ENCODE measurements at places on chromosomes 12 and 14.

GRCh38 chr14:29222671-29223268, 456.2 kb downstream of the FOXG1 start:
- DNase-seq, result no peak

- DNase-seq, result no peak
Observed at GRCh38 chr12:12266389-12266872, 413 bp downstream of the LRP6 start.

GRCh38 chr12:6532927-6533652, 1.2 kb upstream of the GAPDH start:
- no peak for DNase-seq

DNA sequence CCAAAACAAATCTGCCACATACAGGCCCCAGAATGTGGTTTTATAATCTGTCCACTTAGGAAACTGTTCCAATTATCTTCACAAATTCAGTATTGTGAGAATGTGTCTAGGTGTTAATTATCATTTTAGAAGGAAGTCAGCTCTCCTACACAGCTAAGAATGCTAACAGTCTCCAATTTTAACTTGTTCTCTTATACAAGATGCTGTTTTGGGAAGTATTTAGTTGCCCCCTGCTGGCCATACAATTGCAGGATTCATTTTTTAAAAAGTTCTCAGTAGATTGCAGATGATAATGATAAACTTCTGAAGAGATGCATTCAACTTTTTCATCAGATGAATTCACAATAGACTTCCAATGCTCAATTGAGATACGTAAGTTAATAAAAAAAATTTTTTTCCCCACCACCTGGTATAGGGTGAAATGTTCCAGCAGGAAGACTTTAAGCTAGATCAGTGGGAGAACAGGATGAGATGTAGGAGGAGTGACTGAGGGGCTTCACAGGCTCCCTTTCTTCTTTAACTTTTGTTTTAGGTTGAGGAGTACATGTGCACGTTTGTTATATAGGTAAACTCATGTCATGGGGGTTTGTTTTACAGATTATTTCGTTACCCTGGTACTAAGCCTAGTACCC, 27.3 kb upstream of the OSBPL8 start:
- peak; percentile 1 for DNase-seq

DNA sequence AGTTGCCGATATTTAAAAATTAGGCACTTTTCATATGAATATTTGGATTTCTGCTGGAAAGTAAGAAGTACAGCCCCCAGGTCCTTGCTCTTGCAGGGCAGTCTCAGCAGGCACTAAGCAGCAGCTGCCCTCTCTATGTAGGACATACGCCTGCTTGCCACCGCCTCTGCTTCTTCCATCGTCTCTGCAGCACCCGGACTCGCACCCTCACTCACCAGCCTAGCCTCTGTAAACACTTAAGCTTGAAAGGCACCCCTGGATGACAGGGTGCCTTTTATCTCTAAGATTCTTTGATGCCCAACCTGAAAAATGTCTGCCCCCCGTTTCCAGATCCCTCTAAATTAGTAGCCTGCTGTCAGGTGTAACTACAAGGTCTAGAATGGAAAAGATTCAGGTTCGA, 19.0 kb downstream of the OTUB2 start:
- no peak for DNase-seq

DNA sequence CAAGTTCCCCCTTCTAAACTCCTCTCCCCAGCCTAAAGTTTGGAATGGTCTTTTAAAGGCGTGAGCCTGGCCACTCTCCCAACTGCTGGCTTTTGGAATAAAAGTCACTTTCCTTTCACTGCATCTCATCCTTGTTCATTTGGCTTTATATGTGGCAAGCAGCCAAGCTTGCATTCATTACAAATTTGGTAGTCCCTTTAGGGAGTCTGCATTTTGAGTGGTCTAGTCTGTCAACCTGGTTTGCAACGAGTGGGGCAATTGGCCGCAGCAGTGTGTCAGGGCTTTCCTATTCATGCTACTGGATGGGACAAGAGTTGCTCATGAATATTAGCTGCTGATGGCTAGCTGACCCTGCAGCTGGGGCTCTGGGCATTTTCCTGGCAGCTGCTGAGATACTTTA, 57.0 kb downstream of the CATSPERB start:
- no peak for DNase-seq

GRCh38 chr12:12723681-12724420, 6.7 kb downstream of the CDKN1B start:
- no peak for DNase-seq

- DNase-seq, result no peak
Observed at GRCh38 chr12:1204581-1205121, 213.6 kb downstream of the ERC1 start.

- DNase-seq, result no peak
Observed at GRCh38 chr12:120110550-120111501, 5.7 kb downstream of the RAB35 start.

GRCh38 chr12:12606781-12607589, 4.7 kb upstream of the CREBL2 start:
- DNase-seq, result no peak

GRCh38 chr14:32702562-32702961, 236.1 kb upstream of the NPAS3 start:
- DNase-seq, result no peak

DNA sequence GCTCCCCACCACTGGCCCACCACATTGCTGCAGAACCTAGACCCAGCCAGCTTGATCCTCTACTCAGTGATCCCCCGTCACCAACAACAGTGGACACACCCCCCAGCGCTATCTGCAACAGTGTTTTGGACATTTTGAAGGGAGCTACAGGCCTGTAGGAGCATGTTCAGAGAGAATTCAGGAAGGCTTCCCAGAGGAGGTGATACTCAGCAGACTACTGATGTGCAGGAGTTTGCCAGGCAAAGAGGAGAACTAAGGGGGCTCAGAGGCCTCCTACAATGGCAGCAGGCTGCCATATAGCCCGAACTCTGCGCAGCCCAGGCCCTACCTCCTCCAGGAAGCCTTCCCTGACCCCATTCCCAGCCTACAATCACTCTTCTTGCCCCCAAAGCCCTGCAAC, 70.0 kb downstream of the SYNE3 start:
- DNase-seq, result no peak

- no peak for DNase-seq
Observed at GRCh38 chr14:61323970-61324369, 2.6 kb downstream of the PRKCH start.

DNA sequence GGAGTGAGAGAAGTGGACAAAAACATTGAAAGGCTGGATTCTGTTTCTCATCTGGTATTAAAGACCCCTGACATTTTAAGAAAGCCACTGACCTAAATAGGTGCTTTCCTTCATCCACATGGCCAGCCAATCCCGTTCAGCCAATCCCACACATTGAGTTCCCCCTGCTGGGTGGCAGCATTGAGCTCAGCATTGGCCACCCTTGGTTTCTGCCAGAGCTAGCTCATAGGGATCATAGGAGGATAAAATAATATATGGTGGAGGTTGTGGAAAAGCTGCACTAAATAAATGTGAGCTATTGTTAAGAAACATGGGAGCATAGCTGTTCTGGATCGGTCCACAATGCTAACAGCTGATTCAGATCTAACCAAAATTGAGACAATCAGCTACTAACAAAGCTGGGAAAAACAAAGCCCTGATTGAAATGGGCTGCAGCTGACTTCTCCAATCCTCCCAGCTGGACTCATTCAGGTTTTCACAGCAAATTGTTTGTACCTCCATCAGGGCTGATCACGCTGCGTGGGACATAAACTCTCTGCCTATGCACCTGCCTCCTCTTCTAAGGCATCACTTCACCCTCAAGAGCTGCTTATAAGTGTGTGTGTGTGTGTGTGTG, 256.5 kb downstream of the EMP1 start:
- DNase-seq, result no peak

GRCh38 chr12:68159681-68160304, at the start of gene IFNG:
Gene IFNG, minus strand, starts transcription at chr12:68159740. Its CDS starts 125 bp downstream, at chr12:68159615.
- DNase-seq, result no peak

DNA sequence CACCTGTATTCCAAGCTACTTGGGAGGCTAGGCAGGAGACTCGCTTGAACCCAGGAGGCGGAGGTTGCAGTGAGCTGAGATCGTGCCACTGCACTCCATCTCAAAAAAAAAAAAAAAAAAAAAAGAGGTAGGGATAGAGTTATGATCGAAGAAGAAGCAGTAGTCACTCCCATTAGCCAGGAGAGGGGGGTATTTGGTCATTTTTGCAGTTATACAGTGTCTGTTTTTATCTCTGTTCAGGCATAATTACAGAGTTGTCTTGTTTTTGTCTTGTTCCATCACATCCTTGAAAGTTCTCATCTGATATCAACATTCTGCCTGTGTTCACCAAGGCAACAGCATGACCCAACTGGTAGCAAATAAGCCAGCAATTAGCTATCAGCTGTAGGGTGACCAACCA, 98.5 kb upstream of the TMPO start:
- DNase-seq, result no peak

GRCh38 chr12:133156125-133156690, 25.1 kb upstream of the ZNF268 start:
- DNase-seq, result no peak

DNA sequence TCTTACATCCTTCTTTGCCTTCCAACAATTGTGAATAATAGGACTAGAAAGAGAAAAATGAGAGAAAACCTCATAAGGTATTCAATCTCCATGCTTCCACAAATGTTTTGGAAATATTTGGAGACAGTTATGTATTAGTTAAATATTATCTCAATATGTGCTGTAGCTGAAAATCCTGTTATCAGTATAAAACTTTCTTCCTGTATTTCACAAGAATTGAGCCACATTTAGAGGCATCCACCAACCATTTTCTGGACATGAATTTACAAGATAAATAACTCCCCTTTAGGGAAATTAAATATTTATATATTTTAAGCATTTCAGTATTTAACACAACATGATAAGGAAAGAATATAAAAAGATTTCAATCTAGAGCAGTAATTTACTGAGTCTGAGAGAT, 200.3 kb downstream of the GPHN start:
- no peak for DNase-seq

GRCh38 chr14:29608861-29609260, 318.8 kb downstream of the PRKD1 start:
- no peak for DNase-seq

DNA sequence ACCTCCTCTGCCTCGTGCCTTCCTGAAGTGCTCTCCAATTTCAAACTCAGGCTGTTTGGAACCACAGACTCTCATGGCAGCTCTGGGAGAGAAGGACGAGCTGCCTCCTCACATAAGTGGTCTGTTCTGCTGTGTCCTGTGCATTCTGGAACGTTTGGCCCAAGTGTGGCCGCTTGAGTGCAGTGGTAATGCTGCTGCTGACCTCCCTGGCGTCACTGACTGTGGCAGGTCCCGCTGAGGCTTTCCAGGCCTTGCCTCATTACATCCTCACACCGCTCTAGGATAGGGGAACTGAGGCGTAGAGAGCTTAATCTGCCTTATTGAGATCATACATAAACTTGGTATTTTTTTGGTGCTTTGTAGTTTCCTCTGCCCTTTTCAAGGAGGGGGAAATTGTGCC, 14.2 kb downstream of the CCDC92 start:
- no peak for DNase-seq

DNA sequence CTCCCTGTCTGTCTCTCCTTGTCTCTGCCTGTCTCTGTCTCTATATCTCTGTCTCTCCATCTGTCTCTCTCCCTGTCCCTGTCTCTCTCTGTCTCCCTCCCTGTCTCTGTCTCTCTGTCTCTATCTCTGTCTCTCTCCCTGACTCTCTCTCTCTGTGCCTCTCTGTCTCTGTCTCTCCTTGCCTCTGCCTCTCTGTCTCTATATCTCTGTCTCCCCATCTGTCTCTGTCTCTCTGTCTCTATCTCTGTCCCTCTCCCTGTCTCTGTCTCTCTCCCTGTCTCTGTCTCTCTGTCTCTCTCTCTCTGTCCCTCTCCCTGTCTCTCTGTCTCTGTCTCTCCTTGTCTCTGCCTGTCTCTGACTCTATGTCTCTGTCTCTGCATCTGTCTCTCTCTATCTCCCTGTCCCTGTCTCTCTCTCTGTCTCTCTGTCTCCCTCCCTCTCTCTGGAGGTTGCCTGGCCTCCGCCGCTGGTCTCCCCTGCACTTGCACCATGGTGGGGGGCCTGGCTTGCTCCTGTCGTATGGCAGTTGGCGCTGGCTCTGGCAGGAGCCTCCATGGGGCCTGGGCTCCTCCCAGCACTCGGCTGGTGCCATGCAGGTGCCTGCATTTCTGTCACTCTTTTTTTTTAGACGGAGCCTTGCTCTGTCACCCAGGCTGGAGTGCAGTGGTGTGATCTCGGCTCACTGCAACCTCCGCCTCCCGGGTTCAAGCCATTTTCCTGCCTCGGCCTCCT, 28.3 kb downstream of the MMP17 start:
- no peak for DNase-seq

- DNase-seq, result no peak
Observed at GRCh38 chr14:77674931-77675330, 32.9 kb downstream of the ALKBH1 start.

- DNase-seq, result no peak
Observed at GRCh38 chr12:93540466-93540865, 32.0 kb upstream of the SOCS2 start.

DNA sequence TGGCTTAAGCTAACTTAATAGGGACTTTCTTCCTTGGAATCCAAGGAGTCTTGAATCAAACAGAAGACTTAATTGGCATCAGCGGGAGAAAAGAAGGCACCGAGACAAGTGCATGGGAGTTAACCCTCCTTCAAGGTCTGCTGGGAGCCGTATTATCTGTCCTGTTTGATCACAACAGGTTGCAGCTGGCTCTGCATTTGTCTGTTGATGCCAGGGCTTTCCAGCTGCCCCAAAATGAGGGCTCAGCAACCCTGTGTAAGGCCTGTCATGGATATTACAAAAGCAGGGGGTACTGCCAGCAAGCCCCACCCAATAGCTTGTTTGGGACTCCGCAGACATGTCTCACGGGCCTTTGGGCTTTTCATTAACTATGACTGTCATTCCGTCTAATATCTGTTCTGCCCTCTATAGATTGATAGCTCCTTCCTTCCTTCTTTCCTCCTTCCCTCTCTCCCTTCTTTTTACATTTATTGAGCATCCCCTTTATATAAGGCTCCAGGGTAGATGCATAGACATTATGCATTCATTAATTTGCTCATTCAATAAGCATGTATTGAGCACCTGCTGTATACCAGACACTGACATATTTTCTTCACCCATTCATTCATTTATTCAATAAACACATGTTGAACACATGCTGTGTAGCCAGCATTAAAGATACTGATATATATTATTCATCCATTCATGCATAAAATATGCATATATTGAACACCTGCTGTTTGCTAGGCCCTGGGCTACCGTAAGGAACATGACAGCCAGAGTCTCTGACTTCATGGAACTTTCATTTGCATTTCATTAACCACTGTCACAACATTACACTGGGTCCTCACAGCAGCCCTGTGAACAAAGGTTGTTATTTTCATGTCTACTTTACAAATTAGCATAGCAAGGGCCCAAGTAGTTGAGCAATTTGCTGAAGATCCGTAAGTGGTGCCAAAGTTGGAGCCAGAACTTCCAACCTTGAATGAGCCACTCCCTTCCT, 56.2 kb downstream of the SVOP start:
- no peak for DNase-seq

DNA sequence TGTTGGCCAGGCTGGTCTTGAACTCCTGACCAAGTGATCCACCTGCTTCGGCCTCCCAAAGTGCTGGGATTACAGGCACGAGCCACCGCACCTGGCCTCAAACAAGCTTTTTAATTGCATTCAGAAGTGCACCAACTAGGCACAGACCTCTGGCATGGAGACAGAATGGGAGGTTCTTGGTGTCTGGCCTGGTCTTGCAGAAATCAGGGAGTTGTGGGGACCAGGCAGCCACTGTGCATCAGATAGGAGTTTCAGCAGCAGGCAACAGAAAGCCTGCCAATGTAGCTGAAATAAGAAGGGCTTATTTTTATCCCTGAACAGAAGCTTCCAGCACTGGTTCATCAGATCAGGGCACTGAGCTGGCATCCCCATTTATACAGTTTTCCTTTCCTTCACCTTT, 22.2 kb upstream of the TCL1B start:
- DNase-seq, result no peak

GRCh38 chr14:20469242-20469889, at the start of gene PNP:
Gene PNP, plus strand, starts transcription at chr14:20469406. Its CDS starts 119 bp downstream, at chr14:20469525.
- peak; percentile 77 for DNase-seq
